Hypothalamus (tissue), 51 donors: ENCODE measurements at places on chromosomes 16 and 17.

- DNase-seq = no peak
These were observed 13.6 kb downstream of the PLCD3 start for GRCh38 chr17:45118691-45119090.

DNA sequence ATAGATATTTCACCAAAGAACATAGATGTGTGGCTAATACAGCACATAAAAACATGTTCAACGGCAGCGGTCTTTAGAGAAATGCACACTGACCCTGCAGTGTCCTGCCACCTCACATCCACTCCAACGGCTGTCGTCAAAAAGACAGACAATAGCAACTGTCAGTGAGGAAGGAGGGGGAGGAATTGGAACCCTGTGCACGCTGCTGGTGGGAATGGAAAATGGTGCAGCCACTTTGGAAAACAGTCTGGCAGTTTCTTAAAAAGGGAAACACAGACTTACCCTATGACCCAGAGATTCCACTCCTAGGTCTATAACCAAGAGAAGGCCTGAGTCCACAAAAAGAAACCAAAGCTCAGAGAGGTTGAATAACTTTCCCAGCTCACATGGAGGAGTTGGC is 7.7 kb downstream of the CEP295NL start:
- no peak for DNase-seq

DNA sequence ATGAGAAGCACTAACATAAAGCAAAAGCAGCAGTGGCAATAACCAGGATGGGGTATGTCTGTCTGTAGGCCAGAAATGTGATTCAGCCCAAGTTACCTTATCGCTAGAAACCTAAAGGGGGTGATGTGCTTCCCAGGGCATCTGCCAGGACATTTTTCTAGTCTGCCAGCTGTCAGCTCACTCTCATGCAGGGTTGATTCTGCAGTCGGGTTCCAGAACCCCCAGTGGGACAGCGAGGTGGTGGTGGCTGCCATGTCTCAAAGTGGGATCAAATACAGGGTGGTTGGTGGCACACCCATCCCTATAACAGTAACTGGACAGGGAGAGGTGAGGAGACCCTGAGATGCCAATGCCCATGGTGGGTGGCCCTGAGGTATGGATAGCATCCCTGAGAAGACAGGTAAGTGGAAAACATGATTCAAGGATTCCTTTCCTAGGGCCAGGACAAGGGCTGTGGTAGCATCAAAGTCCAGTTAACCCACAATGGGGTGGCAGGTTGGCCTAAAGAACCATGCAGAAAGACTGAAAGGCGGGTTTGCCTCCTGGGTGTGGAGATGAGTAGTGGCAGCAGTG is 84.3 kb downstream of the TNFRSF13B start:
- DNase-seq = no peak

- no peak for DNase-seq
These were observed 588 bp upstream of the SMTNL2 start for GRCh38 chr17:4583782-4584100.

DNA sequence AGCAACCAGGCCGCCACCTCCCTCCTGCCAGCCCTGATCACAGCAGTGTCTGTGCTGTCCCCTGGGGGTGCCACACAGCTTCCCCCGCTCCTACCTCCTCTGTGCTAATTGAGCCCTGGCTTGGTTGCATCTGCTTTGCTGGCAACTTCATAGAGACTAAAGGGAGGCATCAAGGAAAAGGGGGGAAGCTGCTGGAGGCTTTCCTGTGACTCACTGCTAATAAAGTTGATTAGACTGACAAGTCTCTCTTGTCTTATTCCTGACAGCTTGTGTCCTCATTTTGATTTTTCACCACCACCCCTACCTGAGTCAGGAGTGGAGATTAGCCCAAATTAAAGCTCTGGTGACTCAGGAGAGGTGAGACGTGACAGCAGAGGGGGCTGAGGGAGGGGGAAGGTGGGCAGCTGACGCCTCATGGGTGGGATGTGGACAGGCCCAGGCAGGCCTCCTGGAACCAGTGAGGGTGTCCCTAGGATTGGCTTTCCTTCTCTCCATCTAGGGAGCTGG is 310.0 kb downstream of the CBLN1 start:
- DNase-seq = no peak

GRCh38 chr16:73753931-73754330 is 542.7 kb upstream of the PSMD7 start:
- no peak for DNase-seq

DNA sequence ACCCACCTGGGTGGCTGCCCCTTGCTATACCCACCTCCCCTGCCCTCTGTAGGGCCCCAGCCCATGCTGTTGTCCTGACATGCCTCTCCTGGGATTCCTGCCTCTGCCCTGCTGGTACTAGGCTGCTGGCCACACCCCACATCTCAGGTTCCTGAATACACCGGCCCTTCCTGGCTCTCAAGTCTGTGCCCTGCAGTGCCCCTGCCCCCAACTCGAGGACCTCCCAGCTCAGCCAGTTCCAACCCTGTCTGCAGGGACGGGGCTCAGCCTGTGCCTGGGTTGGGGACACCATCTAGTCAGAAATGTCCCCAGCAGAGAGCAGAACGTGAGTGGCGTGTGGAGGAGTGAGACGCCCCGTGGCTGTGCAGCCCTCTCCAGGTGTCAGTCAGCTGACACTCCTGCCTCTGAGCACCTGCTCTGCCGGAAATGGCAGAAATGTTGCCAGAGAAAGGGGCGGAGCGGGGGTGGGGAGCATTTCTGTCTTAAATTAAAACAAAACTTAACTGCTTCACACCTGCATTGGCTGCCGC is 28.7 kb downstream of the ACSF3 start:
- DNase-seq = no peak

- no peak for DNase-seq
These were observed 26.4 kb upstream of the CLEC3A start for GRCh38 chr16:77995843-77996455.

- DNase-seq = no peak
These were observed 9.5 kb downstream of the DLX4 start for GRCh38 chr17:49978501-49978900.

- DNase-seq = no peak
These were observed 63.3 kb downstream of the TMEM235 start for GRCh38 chr17:78294776-78295175.

DNA sequence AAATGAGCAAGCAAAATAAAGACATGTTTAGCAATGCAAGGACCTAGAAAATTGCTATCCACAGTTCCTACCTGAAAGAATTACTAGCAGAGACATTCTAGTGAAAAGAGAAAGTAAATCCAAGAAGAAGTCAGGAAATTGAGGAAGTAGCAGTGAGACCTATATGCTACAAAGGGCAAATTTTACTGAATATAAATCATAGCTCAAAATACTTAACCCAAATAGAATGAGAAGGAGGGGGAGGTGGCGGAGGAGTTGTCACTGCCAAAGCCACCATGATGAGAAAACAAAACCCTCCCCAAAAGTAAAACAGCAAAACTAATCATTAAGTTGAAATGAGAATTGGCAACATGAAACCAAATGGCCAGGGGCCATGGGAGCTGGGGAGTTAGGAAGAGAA is 39.3 kb downstream of the PITPNM3 start:
- no peak for DNase-seq

GRCh38 chr16:31700200-31700529 is 172.5 kb downstream of the AHSP start:
- DNase-seq = peak; percentile 40

GRCh38 chr16:27324851-27325301 is 11.1 kb downstream of the IL4R start:
- no peak for DNase-seq

GRCh38 chr16:79409978-79410377 is 190.6 kb downstream of the MAF start:
- no peak for DNase-seq

DNA sequence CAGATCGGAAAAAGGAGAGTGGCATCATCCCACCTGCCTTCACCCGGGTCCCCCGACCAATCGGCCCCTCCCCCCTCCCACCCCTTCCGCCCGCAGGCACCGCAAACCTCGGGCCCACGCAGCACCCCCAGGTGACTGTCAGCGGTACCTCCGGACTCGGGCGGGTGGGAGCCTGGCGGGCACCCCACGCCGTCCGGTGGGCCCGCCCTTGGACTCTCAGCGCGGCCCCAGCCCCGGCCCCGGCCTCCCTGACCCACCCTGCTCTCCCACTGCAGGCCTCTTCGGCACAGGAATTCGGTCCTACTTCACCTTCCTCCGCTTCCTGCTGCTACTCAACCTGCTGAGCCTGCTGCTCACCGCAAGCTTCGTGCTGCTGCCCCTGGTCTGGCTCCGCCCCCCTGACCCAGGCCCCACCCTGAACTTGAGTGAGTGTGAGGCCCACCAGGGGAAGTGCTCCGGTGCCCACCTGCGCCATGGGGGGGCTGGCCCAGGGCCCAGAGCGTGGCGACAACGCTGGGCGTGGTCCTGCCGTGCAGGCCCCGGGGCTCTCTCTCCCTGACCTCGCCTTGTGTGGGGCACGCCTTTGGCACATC is 1.6 kb downstream of the TMC8 start:
- DNase-seq = no peak

- no peak for DNase-seq
These were observed 328.6 kb upstream of the PMFBP1 start for GRCh38 chr16:72500545-72500944.

DNA sequence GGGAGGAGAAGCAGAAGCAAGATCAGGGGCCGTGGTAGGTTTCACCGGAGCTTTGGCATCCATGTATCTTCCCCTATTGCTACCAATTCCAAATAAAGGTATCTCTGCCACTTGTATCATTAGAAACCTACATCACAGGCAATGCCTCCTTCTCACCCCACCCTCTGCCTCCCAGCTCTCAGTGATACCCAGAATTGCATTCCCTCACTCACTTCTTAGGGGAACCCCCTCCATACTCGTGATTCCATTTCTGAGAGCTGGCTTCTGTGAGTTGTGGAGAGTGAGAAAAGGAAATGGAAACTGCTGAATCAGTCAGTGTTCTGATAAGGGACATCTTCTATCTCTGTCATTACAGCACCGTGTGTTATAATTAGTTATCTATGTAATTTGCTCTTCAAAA is 2.3 kb upstream of the CCL3 start:
- no peak for DNase-seq

DNA sequence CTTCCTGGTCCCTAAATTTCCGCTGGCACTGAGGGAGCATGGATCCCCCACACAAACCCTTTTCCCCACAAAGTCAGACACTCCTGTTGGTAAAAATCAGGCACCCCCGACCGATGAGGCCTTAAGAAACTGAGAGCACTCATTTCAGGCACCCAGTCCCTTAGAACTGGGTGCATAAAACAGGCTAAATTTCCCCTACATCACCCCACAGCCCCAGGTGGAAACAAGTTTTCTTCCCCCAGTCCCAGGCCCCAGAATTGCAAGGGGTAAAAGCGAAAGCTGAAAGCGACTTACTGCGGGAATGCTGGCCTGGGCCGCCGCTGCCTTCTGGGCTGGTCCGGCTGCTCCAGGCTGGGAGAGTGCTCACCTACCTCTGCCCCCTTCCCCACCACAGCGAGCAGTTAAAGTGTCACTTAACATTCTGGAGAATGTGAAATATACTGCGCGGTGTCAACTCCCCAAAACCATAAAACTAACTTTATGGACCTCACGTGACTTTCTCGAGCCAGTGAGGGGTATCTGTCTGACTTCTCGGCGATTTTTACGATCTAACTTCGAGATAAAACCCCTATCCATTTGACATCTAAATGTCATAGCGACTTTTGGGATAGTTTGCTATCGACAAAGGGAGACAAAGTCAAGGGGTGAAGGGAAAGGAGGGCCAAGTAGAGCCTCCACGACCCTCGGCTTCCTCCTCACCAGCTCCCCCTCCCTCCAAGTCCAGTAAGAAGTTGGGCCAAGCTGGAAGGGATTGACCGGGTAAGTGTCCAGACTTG is at the start of gene HOXB3:
Gene HOXB3, minus strand, starts transcription at position 411 of the 776 bp plus-strand sequence. CDS start 37,767 bp downstream, outside the sequence.
- no peak for DNase-seq

DNA sequence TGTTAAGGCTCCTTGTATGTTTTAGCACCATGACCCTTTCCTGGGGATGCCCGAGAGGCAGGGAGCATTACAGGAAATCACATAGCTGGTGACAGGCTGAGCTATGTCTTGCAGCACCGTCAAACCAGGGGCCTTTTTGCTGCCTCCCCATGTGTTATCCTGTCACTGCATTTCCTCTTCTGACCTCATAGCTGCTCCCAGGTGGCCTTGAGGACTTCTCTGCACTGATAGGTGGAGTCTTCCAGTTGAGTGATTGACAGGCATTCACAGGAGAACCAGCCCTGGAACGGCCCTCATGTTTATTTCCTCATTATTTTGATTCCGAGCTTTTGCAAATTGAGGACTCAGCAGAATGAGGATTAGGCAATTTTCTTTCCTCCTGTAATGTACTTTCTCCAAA is 349.6 kb downstream of the HAPSTR1 start:
- no peak for DNase-seq

- no peak for DNase-seq
These were observed 13.4 kb upstream of the PLLP start for GRCh38 chr16:57297856-57298255.
